Activated T-helper 2 cell treated with anti-CD3 and anti-CD28 coated beads, Interferon-gamma antibody, Interleukin-2, Interleukin-4, amounts not matched to agents 10 μg/mL and 5 μg/mL and 100 μg/mL, durations not matched to agents 14 hours and 24 hours and 36 hours (primary cell): ENCODE measurements at places on chromosomes 2 and 18. TPM values are rescaled to one million over a fixed set of nuclear protein-coding genes. Genes with fewer than 3 reads are reported as not detected.

DNA sequence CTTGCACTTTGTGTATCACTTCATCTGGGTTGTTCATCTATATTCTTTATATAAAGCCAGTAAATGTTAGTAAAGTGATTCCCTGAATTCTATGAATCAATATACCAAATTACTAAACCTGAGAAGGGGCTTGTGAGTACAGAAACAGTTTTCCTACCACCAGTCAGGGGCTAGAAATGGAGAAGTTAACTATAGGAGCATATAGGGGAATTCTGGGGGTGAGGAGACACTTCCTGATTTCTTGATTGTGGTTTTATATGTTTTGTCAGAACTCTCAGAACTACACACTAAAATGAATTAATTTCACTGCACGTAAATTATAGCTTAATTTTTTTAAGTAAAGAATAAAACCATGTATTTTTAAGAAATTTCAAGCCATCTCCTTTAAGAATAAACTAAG is 93.7 kb downstream of the SESTD1 start:
- DNase-seq: no peak
- H3K4me3 ChIP-seq: no peak overlapping the region

DNA sequence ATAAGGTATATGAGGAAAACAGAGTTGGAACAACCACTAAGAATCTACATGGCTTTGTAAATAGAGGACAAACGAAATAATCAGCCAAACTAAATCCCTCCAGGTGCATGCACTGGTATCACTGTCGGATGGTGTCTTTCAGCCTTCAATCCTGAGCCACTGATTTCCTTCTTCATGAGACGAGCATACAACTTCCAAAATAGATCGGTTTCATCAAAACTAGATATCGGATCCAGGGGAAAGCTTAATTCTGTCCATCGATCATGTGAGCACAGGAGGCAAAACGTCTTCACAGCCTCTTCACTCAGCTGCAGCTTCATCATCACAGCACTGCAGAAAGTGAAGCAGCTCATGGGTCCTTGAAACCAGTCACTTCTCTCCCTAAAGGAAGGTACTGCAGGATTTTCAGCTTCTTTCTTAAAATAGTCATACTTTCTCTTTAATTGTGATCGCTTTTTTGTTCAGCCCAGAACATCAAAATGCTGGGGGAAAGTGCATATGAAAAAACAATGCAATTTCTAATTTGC is 80.5 kb downstream of the DTNB start:
- peaks cover 6% of the 10 kb centered on the region for H3K36me3 ChIP-seq
- peaks cover 24% of the 10 kb centered on the region for H3K4me1 ChIP-seq
- H3K27me3 ChIP-seq: no peaks in the 10 kb centered on the region
- DNase-seq: no peak
- no peak overlapping the region for H3K4me3 ChIP-seq

MAP2 gene
- total RNA-seq: not detected in 2 replicates

FBLN7 gene
- 16.7 and 17.0 TPM in 2 replicates for total RNA-seq

GRCh38 chr2:171362396-171362795 is 71.4 kb downstream of the METTL8 start:
- H3K4me1 ChIP-seq: peaks cover 12% of the 10 kb centered on the region
- H3K36me3 ChIP-seq: peaks cover 31% of the 10 kb centered on the region
- H3K4me3 ChIP-seq: no peak overlapping the region

SP5 gene
- total RNA-seq: 0.30 and 0.32 TPM in 2 replicates
